ENCODE measurements at places on chromosomes 7 and 10. TPM values are rescaled to one million over a fixed set of nuclear protein-coding genes. Genes with fewer than 3 reads are reported as not detected.

CTAGE15 gene
- total RNA-seq = not detected

GRM8 gene
- not detected for total RNA-seq

NT5C2 gene
- 45.6 TPM for total RNA-seq

TAS2R4 gene
- total RNA-seq = not detected

TMEM184A gene
- total RNA-seq = 0.07 TPM

ZNF655 gene
- total RNA-seq = 22.1 TPM

TMEM196 gene
- total RNA-seq = not detected

CALHM3 gene
- total RNA-seq = not detected

FANK1 gene
- total RNA-seq = 1.9 TPM

HSPA12A gene
- 0.05 TPM for total RNA-seq

NKX1-2 gene
- not detected for total RNA-seq

LRRN3 gene
- not detected for total RNA-seq

CALHM1 gene
- not detected for total RNA-seq

PLAU gene
- 148 TPM for total RNA-seq

GRM3 gene
- total RNA-seq = not detected

DYDC2 gene
- not detected for total RNA-seq

RELN gene
- total RNA-seq = 27.9 TPM

MUC3A gene
- total RNA-seq = not detected

JCAD gene
- total RNA-seq = 27.5 TPM

PRXL2A gene
- 155 TPM for total RNA-seq

ZNF503 gene
- total RNA-seq = 2.1 TPM

OPN4 gene
- total RNA-seq = not detected

LRRC4 gene
- total RNA-seq = 0.60 TPM

EZH2 gene
- total RNA-seq = 8.1 TPM

MUC12 gene
- total RNA-seq = not detected

FRG2B gene
- total RNA-seq = not detected

IDI1 gene
- 82.6 TPM for total RNA-seq
